ENCODE measurements at places on chromosomes 6 and 20.

DNA sequence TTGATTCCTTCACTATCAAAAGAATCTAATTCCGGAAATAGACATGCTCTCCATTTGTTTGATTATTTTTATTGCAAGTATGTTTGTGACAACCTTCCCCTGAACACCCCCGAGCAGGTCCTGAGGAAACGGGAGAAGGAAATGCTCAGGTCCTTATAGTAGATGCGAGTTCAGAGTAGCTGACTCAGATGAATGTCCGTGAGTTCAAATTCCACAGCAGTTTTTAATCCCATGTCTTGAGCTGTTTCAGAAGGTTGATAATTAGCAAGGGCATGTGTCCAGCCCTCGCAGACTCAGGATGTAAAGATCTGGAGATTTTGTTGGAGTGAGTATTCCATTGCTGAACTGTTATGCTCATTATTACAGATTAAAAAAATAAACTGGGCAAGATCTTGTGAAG lies 169.3 kb downstream of the BCAS1 start:
- H3K4me3 ChIP-seq, result no peak overlapping the region
- H3K27me3 ChIP-seq, result no peaks in the 10 kb centered on the region
- DNase-seq, result peak; percentile 44
- peaks cover 33% of the 10 kb centered on the region for H3K4me1 ChIP-seq

- H3K4me3 ChIP-seq, result no peak overlapping the region
- H3K36me3 ChIP-seq, result no peaks in the 10 kb centered on the region
- H3K27ac ChIP-seq, result no peak overlapping the region
These were observed 169.5 kb downstream of the OTOR start for GRCh38 chr20:16917636-16918035.

DNA sequence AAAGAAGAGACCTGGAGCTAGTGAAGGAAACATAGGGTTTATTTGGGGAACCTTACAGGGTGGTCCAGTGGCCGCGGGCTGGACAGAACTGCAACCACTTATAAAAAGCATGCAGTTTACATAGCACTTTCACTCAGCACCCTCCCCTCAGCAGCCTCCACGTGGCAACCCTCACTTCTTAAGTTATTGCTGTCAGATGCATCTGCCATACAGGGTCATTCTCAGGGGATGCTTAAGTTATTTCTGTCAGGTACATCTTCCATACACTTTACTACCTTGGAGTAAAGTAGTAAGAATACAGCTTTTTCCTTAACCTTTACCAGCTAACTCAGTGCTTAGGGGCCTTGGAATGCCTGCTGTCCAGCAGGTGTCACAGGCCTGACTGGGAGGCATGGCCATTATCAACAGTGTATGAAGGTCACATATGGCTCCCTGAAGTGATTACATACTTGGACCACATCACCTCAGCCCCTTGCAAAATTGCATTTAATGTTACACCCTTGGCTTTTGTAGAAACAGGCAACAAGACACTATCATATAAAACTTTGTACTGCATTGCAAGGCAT lies 2.0 kb upstream of the NOL7 start:
- peaks cover 22% of the 10 kb centered on the region for H3K36me3 ChIP-seq
- H3K4me3 ChIP-seq, result no peak overlapping the region
- H3K27ac ChIP-seq, result no peak overlapping the region

GRCh38 chr20:8372824-8373380 lies 240.8 kb downstream of the PLCB1 start:
- no peaks in the 10 kb centered on the region for H3K36me3 ChIP-seq
- no peaks in the 10 kb centered on the region for H3K4me1 ChIP-seq
- H3K4me3 ChIP-seq, result no peak overlapping the region
- H3K27ac ChIP-seq, result no peak overlapping the region
- H3K27me3 ChIP-seq, result no peaks in the 10 kb centered on the region

GRCh38 chr20:61300709-61301108 lies 48.6 kb downstream of the CDH4 start:
- H3K36me3 ChIP-seq, result no peaks in the 10 kb centered on the region
- no peaks in the 10 kb centered on the region for H3K27me3 ChIP-seq
- peaks cover 26% of the 10 kb centered on the region for H3K4me1 ChIP-seq

DNA sequence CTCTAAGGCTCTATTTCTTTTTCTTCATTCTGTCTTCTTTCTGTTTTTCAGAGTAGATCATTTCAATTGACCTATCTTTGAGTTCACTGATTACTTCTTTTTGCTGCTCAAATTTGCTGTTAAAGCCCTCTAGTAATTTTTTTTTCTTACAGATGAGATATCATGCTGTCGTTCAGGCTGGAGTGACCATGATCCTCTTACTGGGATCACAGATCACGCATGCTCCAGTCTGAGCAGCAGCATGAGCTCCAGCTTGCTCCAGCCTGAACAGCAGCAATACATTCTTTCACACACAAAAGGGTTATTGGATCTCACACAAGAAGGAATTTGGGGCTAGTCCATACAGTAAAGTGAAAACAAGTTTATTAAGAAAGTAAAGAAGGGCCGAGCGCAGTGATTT lies 12.3 kb upstream of the TRIM38 start:
- no peaks in the 10 kb centered on the region for H3K4me1 ChIP-seq
- no peaks in the 10 kb centered on the region for H3K36me3 ChIP-seq
- no peak for DNase-seq
- H3K27me3 ChIP-seq, result no peaks in the 10 kb centered on the region
- no peak overlapping the region for H3K4me3 ChIP-seq

DNA sequence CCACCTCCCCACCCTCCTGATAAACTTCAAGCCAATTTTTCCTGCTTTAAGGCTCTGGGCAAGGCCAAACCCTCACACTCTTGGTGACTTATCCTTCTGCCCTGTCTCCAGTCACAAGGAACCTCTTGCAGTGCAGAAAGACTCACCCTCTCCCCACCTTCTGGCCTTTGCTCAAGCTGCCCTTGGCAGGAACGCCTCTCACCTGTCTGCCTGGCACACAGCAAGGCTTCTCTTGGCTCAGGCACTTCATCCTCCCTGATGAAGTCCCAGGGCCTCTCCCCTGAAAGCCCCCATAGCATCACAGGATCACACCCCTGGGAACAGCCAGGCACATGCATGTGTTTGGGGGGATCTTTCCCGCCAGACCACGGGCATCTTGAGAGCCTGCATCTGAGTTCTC lies 68.8 kb upstream of the NNAT start:
- no peaks in the 10 kb centered on the region for H3K36me3 ChIP-seq
- no peak for DNase-seq
- no peak overlapping the region for H3K27ac ChIP-seq
- H3K4me3 ChIP-seq, result no peak overlapping the region

DNA sequence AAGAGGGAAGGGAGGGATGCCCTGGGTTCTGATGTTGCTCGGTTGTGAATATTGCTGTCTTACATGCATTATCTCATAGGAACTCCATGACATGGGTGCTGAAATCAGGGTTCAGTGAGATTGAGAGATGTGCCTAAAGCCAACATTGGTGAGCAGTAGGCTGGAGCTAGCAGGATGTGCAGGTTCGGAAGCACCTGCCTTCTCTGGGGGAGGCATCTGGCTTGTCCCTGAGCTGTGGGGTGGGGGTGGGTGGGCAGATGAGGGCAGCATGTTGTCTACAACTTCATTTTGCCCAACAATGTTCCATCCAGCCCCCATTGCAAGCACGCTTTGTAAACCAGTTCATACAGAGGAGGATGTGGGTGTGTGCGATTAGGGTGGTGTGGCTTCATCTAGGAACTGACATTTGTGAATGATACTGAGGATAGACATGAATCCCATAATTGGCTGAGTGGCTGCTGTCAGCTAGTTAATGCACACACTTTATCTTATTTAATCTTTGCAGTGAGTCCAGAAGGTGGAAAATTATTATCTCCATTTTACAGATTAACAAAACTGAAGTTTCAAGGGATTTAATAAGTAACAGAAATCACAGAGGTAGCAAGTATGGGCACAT lies 119.4 kb downstream of the SYNDIG1 start:
- H3K4me3 ChIP-seq, result no peak overlapping the region
- no peak overlapping the region for H3K27ac ChIP-seq
- no peak for DNase-seq
- no peaks in the 10 kb centered on the region for H3K4me1 ChIP-seq
- no peaks in the 10 kb centered on the region for H3K36me3 ChIP-seq

DNA sequence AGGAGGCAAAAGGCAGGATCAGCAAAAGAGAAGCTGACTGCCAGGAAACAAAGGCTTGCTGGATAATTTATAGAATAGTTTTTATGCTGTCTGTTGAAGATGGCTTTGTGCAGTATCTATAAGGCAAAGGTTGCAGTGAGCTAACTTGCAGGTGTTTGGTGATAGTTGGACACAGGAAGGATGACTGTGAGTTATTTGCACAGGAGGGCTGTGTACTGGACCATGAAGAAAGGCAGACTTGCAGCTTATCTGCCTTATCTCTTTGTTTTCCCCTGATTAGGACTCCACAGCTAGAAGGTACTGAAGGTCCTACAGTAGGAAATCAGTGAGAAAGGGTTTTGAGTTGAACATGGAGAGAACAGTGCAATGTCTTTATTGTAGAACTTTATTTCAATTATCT lies 2.1 kb downstream of the BTN1A1 start:
- H3K4me1 ChIP-seq, result 0 out of 2 replicates have a peak, but pooled peaks cover 5% of the 10 kb centered on the region
- DNase-seq, result no peak
- no peak overlapping the region for H3K27ac ChIP-seq
- H3K27me3 ChIP-seq, result no peaks in the 10 kb centered on the region

- H3K27me3 ChIP-seq, result no peaks in the 10 kb centered on the region
- H3K36me3 ChIP-seq, result no peaks in the 10 kb centered on the region
- DNase-seq, result no peak
- H3K27ac ChIP-seq, result no peak overlapping the region
- H3K4me3 ChIP-seq, result no peak overlapping the region
These were observed 318.5 kb downstream of the QKI start for GRCh38 chr6:163733061-163733460.

GRCh38 chr20:54474046-54474445 lies 1.3 kb upstream of the DOK5 start:
- no peak overlapping the region for H3K27ac ChIP-seq
- no peaks in the 10 kb centered on the region for H3K36me3 ChIP-seq
- 0 out of 2 replicates have a peak, but pooled peaks cover 5% of the 10 kb centered on the region for H3K4me1 ChIP-seq

DNA sequence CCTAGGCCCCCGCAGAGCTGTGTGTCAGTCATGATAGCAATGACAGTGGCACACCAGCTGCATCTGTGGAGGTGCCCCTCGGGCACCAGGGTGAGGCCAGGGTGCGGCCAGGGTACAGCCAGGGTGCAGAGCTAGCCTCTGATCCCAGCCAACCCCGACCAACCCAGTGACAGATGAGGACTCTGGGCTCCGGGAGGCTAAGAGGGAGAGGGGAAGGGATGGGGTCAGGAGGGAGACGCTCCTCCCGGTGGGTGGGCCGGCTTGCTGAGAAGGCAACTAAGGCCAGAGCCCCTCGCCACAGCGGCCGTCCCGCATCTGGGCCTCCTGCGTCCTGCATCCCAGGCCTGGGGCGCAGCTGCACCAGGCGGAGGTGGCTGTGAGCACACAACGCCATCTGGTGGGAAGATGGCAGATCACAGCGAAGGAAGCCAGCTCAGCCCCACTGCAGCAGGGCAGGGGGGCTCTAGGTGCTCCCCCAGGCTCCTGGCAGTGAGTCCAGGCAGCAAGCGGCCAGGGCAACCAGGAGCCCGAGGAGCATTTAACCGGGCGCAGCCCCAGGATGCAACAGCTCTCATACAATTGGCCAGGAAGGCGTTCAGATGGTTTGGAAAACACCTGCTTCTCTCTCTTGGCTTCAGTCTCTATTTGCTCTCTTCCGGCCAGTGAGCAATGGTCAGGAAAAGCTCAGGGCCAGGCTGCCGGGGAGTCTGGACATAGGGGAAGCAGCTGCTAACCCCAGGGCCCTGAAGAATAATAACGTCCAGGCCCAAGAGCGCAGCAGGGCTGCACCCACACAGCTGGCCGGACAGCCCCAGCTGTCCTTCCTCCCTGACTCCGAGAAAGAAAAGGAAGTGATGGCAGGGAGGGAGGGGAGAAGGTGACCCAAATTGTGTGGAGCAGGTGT lies 169.4 kb downstream of the TAF4 start:
- no peaks in the 10 kb centered on the region for H3K4me1 ChIP-seq
- peaks cover 37% of the 10 kb centered on the region for H3K27me3 ChIP-seq
- no peaks in the 10 kb centered on the region for H3K36me3 ChIP-seq
- DNase-seq, result peak; percentile 32

GRCh38 chr20:15065794-15066193 lies 728.4 kb upstream of the FLRT3 start:
- no peaks in the 10 kb centered on the region for H3K36me3 ChIP-seq
- H3K27ac ChIP-seq, result no peak overlapping the region
- no peaks in the 10 kb centered on the region for H3K27me3 ChIP-seq
- no peaks in the 10 kb centered on the region for H3K4me1 ChIP-seq
- no peak overlapping the region for H3K4me3 ChIP-seq

DNA sequence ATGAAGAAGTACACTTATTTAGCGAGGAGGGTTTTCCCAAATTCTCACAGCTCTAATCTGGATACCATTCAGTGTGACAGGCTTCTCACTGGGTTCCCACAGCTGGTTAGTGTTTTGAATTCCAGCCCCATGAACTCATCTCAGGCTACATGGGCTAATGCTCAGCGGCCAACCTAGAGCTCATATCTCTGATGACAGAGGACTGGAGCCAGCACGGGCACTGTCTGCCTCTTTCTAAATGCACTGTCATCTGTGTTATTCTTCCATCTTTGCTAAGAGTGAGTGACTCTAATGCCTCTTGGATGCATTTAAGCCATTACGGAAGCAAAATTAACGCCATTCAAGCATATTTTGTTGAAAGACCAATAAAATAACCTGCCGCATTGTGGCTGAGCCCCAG lies 308.9 kb upstream of the JAG1 start:
- no peaks in the 10 kb centered on the region for H3K27me3 ChIP-seq
- H3K4me1 ChIP-seq, result peaks cover 37% of the 10 kb centered on the region
- no peak overlapping the region for H3K4me3 ChIP-seq
- H3K36me3 ChIP-seq, result no peaks in the 10 kb centered on the region
- peak overlapping the region; percentile 80 for H3K27ac ChIP-seq

- H3K27ac ChIP-seq, result no peak overlapping the region
- no peaks in the 10 kb centered on the region for H3K4me1 ChIP-seq
- no peaks in the 10 kb centered on the region for H3K36me3 ChIP-seq
- no peak for DNase-seq
These were observed 222.2 kb upstream of the TSHZ2 start for GRCh38 chr20:52749938-52750337.

- H3K4me3 ChIP-seq, result no peak overlapping the region
- H3K4me1 ChIP-seq, result no peaks in the 10 kb centered on the region
- 0 out of 2 replicates have a peak, but pooled peaks cover 2% of the 10 kb centered on the region for H3K27me3 ChIP-seq
- H3K27ac ChIP-seq, result no peak overlapping the region
- H3K36me3 ChIP-seq, result no peaks in the 10 kb centered on the region
- no peak for DNase-seq
These were observed 9.8 kb upstream of the CGA start for GRCh38 chr6:87104667-87105066.
